ENCODE measurements at places on chromosomes 3 and 15.

DNA sequence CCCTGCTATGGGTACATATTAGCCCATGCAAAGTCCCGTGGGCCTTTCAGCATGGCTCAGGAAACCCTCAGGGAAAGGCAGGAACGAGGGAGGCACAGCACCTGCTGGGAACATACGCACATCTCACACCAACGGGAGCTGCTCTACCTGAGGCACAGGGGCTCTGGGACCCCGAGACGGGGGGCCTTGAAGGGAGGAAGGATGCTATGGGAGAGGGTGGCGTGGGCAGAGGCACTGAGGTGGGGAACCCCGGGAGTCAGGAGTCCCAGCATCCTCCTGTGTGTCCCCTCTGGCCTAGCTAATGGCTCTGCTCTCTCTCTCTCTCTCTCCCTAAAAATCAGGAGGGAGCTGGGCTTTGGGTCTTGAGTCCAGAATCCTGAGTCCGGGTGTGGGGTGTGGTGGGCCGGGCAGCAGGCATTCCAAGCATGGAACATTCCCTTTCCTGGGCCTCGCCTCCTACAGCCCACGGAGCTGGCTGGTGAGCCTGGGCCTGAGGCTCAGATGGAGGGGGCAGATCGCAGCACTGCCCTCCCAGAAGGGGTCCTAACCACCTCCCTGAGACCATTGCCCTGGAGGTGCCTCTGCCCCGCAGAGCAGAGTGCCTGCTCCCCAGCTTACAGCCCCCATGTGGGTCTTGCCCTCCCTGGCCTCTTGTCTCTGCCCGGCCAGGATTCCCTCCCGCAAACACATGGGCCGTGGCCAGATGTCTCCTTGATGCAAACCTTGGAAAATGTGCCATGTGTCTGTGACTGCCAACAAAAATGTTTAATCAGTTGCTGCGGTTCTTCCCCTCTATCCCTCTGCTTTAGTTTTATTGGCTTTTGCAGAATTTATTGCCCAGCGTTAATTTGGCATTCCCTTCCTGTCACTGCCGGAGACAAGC, 101.6 kb downstream of the TMEM266 start:
- DNase-seq = no peak

DNA sequence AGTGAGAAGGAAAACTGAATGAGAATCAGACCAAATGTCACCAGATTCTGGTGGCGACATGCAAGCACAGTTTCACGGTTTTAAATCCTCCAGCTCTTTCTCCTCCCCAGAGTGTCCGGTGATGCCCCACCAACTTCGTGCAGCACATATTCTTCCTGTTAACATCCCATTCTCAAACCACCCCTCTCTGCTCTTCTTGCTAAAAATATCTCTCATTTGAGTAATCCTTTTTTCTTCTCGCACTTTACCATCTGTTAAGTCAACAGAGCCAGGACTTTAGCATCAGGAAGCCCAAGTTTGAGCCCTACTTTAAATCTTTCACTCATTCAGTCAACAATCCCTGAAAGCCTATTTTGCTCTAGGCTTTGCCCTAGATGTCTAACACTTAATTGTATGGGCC, 68.2 kb upstream of the VGLL4 start:
- DNase-seq = no peak

- no peak for DNase-seq
These were observed 63.0 kb downstream of the HES1 start for GRCh38 chr3:194198938-194199337.

DNA sequence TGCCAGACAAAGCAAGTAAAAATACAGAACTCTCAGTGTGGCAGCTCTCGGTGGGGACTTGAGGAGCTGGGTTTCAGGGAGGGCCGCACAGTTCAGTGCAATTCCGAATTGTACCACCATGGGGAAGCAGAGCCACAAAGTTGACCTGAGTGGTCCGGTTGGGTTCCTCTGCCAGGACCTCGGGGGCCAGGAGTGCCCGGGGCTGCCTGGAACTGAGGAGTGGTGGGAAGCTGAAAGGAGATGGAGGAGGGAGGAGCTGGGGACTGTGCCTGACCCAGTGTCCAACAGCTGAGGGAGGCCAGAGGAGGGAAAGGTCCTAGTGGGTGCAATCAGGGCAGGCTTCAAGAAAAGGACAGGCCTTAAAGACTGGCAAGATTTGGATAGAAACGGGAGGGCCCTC, 32.2 kb upstream of the TRH start:
- no peak for DNase-seq

- DNase-seq = no peak
These were observed 243.6 kb downstream of the ZIC1 start for GRCh38 chr3:147652651-147653366.

GRCh38 chr15:55434989-55435825, 26.9 kb downstream of the PIERCE2 start:
- DNase-seq = no peak

DNA sequence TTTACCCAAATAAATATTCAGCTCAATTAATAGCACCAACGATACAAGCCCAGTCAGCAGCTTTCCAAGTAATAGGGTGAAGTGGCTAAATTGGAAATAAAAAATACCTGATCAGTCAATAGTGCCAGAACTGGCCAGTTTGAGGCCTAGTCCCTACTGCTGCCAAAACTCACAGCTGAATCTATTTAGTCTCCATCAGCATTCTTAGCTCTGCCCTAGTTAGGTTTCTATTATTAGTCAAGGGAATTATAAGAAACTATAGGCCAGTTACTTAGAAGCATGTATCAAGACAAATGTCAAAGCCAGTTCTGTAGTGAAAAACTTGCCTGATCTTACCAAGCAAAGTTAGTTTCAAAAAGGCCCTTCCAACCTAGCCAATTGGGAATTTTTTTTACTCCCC, 146.2 kb upstream of the ZBTB20 start:
- no peak for DNase-seq

DNA sequence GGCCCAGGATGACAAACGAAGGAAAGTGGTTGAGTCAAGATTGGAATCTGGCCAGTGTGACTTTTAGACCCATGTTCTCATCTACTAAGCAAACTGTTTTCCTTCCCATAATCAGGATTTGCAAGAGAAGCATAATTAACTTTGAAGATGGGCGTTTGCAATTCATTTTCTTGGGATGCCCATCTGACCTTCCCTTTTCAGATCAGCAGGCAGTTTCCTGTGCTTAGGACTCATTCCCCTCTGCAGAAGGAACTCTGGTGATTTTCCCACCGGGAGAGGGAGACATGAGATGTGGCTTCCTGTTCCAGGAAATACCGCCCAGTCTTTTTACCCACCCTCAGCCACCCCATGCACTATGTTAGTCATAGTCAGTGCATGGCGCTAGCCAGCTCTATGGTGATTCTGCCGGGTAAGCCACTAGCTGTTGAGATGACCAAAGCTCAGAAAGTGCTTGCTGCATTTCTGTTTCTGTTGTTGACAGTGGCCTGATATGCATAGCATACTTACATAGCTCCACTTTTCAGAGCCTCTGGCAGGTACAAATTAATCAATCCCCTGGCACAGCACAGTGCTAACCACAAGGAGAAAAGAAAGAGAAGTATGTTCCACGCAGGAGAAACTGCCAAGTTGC, 129.4 kb downstream of the VGLL4 start:
- DNase-seq = no peak

- DNase-seq = no peak
These were observed 36.6 kb downstream of the TJP1 start for GRCh38 chr15:29785642-29786041.

DNA sequence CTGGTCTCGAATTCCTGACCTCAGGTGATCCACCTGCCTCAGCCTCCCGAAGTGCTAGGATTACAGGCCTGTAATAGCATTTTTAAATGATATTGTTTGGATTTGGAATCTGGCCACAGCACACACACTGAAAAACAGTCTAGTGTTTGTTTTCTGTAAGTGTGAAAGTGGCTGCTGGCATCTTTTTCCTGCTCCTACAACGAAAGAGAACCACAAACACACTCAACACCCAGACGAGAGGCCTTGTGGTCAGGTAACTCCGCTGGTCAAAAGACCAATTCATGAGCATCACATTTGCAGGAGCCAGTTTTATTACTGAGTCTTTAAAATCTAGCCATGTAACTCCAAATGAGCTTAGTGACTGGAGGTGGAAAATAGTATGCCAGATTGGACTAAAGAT, 50.2 kb downstream of the IMPG2 start:
- no peak for DNase-seq

- DNase-seq = no peak
These were observed 170.3 kb downstream of the CD47 start for GRCh38 chr3:107920538-107920937.

GRCh38 chr15:60854858-60855564, 374.1 kb downstream of the RORA start:
- no peak for DNase-seq

DNA sequence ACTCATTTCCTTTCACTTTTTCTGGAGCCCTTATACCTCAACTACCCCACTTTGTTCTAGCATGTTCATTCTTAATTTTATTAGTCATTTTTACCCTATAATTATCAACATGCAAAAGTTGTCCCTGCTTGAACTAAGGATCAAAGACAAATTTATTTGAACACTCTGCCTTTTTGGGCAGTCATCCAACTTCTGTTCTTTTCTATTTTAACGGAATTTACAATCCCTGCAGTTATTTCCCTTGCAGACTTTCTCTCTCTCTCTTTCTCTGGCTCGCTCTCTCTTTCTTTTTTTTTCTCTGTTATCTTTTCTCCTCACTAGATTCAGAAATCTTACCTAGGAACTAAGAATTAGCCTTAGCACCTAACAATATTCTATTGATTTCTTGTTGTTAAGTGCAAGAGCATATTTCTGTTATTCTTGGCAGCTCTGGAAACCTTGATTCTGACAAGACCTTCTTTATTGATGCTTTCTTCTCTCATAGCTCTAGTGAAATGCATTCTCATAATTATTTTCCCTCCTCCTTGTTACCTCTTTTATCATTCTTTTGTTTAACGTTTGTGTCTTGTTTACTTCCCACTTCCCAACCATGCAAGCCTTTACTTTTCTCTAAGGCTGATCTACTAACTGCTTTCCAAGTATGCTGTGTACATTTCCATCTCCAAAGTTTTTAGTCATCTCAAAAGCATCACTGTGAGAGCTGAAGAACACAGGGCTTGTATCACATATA, 951.6 kb downstream of the DIPK2A start:
- no peak for DNase-seq

DNA sequence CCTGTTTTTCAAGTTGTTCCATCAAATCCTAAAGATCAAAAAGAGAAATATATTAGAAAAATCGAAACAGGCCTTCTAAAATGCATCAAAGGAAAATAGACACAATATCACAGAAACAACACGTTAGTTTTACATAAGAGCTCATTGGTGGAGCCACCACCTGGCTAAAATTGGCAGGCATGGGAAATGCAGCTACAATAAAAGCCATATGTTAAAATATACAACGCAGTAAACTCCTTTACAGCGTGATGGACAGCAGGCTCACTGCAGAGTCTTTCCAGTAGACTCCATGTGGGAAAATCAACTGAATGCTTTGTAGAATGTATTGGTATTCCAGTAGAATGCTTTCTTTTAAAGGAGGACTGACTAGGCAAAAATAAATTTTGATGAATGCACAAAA, 40.9 kb upstream of the MYO5C start:
- no peak for DNase-seq

- no peak for DNase-seq
These were observed 24.3 kb downstream of the PLEKHO2 start for GRCh38 chr15:64865998-64866520.

DNA sequence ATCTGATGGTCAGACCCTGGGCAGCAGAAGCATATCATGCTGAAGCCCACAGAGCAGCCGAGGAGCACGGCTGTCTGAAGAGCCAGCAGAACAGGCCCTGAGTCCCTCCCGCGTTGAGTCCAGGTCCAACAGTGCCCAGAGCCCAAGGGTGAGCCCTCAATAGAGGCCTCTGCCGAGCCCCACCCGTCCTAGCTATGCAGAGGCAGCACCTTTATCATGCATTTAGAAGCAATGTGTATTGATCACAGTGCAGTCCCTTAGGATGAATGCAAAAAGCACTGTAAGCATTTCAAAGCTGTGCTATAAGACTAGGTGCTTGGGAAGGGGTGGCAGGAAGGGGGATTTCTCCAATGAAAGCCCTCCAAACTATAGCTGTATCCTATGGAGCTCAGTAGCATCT, 208.5 kb downstream of the GABRB3 start:
- no peak for DNase-seq

DNA sequence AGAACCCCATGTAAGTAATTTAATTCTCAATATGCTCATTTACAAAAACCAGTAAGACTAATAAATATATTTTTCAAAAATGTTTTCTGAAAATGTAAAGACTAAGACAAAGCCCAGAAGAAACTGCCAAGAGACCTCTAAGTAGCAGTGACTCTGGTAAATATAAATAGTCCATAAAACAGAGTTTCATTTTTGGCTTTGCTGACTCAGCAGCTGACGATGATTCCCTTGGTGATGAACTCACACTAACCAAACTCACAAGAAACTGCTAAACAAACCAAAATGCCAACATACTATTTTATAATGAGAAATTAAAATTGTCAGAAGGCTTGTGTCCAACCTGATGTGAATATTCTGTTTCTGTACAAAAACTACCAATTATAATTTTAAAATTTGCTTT, 31.5 kb upstream of the IMPG2 start:
- no peak for DNase-seq

DNA sequence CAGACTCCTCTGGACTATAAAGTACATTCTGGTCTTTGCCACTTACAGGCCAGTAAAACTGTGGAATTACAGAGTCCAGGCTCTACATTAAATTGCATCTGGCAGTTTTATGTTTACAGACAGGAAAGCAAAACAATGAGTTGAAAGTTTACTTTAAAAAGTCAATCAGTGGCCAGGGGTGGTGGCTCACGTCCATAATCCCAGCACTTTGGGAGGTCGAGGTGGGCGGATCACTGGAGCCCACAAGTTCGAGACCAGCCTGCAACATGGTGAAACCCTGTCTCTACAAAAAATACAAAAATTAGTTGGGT, 53.8 kb downstream of the TM4SF4 start:
- DNase-seq = no peak

DNA sequence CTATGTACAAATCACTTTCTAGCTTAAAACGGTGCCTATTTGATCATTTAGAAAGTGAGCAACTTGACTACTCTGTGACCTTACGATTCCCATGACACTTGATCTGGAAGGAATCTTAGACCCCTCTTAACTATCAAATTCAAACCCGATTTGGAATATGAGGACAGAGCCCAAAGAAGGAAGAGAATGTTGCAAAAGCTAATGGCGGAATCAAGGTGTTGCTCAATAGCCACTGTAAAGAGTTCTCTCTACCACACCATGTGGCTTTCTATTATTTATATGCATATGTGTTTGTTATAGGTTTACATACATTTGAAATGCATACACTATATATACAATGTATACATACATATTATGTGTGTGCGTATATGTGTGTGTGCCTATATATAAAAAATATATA, 39.9 kb downstream of the PYDC2 start:
- no peak for DNase-seq

DNA sequence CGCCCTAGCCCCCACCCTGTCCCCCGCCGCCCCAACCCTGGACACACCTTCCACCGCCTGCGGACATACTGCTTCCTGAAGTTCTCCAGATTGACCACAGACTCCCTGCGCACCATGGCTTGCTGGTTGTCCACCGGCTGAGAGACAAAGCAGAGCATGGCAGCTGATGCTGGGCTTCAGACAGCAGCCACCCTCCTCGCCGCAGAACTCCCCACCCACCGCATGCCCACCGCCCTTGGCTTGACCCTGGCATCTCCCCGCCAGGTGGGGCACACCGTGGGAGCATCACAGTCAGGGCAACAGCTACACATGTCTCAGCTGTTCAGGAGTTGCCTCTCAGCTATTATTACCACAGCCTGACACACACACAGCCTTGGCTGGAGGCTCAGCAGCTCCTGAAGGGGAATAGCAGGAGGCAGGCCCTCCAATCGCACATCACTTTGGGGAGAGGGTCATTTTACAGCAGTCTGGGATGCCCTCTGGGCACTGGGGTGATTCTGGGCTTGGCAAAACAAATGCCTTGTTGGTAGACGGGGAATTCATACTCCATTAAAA, 78.4 kb upstream of the HERC1 start:
- no peak for DNase-seq

- no peak for DNase-seq
These were observed 99.5 kb downstream of the SQOR start for GRCh38 chr15:45734260-45734711.
